ENCODE measurements at places on chromosomes 11 and 22.

GRCh38 chr11:71170624-71171423 lies 81.6 kb downstream of the SHANK2 start:
- no peak for DNase-seq

GRCh38 chr11:110217223-110217877 lies 79.1 kb downstream of the RDX start:
- no peak for DNase-seq

GRCh38 chr11:21893565-21893867 lies 299.4 kb upstream of the ANO5 start:
- no peak for DNase-seq

DNA sequence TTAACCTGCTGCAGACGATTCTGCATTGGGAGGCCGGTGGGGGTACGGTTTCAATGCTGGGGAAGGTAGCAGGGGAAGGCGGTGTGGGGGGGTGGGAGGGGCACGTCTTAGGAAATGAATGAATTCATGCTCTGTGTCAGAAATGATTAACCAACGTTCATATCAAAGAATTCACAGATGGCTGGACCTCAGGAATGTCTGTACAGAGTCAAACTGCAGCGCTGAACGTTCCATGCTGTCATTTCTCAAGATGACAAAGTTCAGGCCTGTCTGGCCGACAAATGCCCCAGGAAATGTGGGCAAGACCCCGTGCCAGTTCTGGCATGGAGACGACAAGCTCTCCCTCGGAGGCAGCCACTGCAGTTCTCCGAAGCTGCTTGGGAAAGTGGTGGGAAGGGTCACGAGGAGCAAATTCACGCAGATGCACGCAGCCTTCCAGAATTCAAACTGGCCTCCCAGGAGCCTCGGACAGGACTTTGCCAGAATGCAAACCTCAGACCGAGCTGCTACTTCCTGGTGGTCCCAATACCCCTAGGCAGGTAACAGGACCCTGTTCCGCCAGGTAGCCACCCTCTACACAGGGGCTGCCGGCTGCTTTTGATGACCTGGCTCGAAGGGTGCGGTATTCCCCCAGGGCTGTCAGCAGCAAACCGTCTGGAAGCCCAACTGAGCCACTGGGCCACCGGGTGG lies 81.5 kb downstream of the TRMU start:
- DNase-seq, result no peak

- no peak for DNase-seq
These were observed 105.3 kb upstream of the E2F8 start for GRCh38 chr11:19345848-19346681.

DNA sequence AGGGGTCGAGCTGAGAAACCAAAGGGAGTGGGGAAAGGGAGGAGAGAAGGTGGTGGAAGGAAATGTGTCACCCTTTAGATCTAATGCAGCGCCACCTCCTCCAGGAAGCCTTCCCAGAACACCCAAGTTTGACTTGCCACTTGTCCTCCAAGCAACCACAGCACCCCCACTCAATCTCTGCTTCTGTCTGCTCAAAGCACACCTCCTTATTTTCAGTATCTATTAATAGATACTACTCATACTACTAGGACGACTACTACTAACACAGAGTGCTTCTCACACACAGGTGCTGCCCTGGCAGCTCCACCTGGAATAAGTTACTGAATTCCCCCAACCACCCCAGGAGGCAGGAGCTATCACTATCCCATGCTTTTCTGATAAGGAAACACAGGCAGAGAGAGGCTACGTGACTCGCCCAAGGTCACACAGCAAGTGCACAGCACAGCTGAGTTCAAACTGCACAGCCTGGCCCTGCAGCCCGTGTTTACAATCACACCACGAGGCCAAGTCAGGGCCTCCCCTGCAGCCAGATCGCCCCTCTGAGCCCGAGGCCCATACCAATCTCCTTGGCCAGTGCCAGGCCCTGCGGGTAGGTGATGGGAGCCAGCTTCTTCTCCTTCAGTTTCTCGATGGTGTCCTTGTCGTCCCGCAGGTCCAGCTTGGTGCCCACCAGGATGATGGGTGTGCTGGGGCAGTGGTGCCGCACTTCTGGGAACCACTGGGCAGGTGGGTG lies 13.2 kb downstream of the RAC2 start:
- no peak for DNase-seq

DNA sequence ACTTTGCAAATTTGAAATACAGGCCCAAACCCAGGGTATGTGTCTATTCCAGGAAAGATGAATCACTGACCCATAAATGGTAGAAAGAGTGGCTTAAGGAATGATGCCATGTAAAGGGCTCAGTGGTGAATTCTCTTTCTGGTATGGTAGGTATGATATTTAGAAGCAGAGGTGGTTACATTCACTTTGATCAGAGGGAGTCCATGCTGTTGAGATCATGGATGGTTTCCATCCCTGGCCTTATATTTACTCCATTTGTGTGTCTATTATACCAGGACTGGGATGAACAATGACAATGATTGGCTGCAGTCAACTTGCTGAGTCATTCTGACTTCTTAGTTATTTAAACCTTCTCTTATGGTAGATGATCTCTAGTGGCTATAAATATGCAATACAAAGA lies 419.8 kb upstream of the LRRC4C start:
- no peak for DNase-seq

DNA sequence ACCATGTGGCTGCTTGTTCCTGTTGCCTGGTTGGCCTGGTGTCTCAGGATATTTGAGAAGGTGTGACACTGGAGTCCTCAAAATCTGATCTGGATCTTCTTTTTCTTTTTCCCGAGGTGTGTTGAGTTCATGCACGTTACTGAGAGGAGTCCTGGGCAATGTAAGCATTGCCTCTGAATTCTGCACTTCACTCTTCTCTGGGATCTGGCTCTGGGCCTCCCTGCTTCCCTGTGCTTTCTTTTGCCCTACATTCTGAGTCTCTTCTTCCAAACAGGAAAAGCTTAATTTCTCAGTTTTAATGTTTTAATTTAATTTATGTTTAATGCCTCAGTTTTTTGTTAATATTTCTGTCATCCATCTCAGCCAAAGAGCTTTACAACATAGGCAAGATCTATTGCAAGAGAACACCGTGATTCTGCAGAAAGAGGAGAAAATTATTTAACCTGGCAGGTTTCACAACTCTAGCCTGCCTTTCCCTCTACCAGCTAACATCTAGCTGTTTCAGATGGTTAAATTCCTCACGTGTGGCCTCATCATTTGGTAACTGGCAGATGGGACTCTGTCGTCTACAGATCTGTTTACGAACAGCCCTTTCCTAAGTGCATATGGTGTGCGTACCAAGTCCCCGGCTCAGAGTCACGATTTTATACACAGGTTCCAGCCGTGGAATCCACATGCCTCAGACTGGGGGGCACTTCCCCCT lies 24.7 kb downstream of the LDLRAD3 start:
- DNase-seq, result no peak
